ENCODE measurements at places on chromosomes 3 and 15.
A peak's percentile ranks its signal among the peaks of the same experiment; 100 is the strongest.

GRCh38 chr3:136604961-136605360 lies 147.2 kb downstream of the STAG1 start:
- DNase-seq, result no peak

- DNase-seq, result no peak
Observed at GRCh38 chr3:134978658-134979057, 183.6 kb downstream of the EPHB1 start.

DNA sequence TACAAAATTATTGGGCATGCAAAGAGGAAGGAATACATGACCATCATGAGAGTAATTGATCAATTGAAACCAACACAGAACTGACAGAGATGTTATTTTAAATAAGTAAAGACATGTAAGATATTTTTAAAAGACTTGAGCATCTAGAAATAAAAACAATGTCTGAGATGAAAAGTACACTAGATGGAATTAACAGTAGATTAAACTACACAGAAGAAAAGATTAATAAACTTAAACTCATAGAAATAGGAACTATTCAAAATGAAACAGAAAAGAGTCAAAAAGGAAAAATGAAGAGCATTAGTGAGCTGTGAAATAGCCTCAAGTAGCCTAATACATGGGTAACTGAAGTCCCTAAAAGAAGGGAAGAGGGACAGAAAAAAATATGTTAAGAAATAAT lies 8.5 kb upstream of the ARF4 start:
- no peak for DNase-seq

GRCh38 chr3:133237380-133237779 lies 162.5 kb upstream of the BFSP2 start:
- no peak for DNase-seq

GRCh38 chr3:126474498-126475412 lies 936 bp downstream of the ZXDC start:
- no peak for DNase-seq

DNA sequence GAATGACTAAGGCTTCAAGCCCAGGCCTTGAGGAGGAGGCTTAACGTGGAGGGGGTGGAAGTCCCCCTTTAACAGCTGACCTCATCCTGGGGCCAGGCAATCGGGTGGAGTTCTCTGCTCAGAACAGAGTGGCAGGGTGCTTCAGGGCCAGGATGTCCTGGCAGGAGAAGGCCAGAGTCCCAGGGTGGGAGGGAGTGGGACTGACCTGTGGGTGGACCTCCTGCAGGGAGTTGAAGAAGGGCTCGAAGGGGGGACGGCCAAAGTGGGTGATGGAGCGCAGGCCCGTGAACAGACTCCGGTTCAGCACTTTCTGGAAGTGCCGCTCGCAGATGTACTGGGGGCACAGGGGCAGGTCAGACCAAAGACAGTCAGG lies 19.6 kb downstream of the DUOX2 start:
- DNase-seq, result peak; percentile 53

- no peak for DNase-seq
Observed at GRCh38 chr15:74657846-74658245, 38.0 kb downstream of the EDC3 start.

DNA sequence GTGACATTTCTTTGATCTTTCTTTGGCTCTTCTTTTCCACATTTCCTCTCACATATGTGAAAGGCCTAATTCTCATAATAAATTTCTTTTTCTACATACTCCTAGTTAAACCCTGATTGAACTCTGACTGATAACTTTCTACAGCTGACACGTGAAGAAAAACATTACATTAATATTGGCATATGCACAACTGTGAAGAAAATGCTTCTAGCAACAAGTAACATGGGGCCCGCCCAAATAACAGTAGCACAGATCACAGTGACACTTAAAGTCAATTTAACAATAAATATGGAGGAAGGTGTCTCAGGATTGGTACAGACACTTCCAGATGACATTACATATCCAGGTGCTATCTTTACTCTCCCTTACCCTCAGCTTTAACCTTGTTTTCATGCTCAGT lies 317.6 kb upstream of the ZNF385D start:
- no peak for DNase-seq

DNA sequence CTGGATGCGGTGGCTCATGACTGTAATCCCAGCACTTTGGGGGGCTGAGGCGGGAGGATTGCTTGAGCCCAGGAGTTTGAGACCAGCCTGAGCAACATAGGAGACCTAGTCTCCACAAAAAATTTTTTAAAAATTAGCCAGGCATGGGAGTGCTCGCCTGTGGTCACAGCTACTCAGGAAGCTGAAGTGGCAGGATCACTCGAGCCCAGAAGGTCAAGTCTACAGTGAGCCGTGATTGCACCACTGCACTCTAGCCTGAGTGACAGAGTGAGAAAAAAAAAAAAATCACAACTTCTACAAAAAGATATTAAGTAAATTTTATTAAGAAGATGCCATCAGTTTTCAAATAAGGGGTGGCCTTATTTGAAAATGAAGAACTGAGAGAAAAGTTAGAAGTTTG lies 11.9 kb upstream of the PLA2G4D start:
- no peak for DNase-seq

GRCh38 chr15:31236184-31237042 lies 90.2 kb upstream of the KLF13 start:
- DNase-seq, result no peak

- DNase-seq, result no peak
Observed at GRCh38 chr3:25907081-25907480, 117.2 kb downstream of the OXSM start.

DNA sequence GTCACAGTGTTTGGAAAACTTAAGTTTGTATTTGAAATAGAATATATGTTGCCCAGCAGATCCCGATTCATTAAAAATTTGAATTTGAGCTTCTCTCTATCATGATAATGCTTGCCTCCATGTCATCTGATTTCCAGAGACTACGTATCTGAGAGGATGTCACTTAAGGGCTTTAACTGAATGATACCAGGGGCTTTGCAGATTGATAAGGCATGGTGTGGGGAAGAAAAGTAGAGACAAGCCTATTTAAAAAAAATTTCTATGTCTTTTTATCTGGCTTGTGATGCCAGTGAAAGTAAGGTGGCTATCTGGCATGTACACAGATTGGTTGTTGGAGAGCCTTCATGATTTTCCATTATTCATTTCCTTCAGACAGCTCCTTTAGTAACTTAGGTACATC lies 72.7 kb downstream of the UBE2E2 start:
- DNase-seq, result no peak

GRCh38 chr3:184968115-184968514 lies 156.1 kb downstream of the VPS8 start:
- no peak for DNase-seq

GRCh38 chr15:85750319-85751290 lies 44.1 kb downstream of the KLHL25 start:
- DNase-seq, result peak; percentile 85

- no peak for DNase-seq
Observed at GRCh38 chr3:30516238-30516637, 90.2 kb upstream of the TGFBR2 start.

- DNase-seq, result no peak
Observed at GRCh38 chr3:98823791-98824190, 60.7 kb downstream of the ST3GAL6 start.

GRCh38 chr3:114675104-114675503 lies 381.3 kb downstream of the TIGIT start:
- no peak for DNase-seq

GRCh38 chr3:196287090-196287439 lies 461 bp downstream of the PCYT1A start:
- no peak for DNase-seq

GRCh38 chr3:154060238-154061000 lies 60.8 kb upstream of the ARHGEF26 start:
- DNase-seq, result no peak

- DNase-seq, result peak; percentile 77
Observed at GRCh38 chr15:92714077-92714476, 58.5 kb upstream of the FAM174B start.

DNA sequence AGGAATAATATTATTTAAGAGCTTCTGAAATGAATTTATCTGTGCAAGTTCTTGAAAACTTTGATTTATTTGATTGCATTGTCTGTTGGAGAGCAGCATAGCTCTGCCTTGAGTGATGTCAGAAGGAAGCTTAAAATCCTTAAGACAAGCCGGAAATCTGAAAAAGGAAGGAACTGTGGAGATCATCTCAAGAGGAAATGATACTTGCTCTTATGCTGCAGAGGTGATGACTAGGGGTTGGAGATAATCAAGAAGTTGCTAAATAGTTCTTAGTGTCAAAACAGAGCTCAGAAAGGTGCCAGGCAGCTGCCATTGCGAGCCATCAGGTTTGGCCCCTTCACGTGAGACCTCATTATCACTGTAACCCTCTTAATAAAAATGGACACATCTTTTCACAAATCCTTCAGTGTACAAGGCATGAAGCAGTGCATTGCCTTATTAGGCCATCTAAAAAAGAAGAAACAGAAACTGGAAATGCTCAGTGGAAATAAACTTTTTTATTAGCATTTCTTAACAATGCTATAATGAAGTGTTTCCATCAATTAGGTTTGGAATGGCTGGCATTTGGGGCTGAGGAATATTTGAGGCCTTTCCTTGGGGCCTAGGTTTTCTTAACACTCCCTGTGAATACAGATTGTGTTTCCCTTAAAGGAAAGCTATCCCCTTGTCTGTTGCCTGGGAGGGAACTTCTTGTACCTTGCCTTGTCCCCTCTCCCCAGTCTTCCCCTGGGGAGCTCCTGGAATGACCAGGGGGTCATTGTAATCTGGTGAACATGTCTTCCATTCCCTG lies 34.5 kb upstream of the VILL start:
- DNase-seq, result peak; percentile 1

DNA sequence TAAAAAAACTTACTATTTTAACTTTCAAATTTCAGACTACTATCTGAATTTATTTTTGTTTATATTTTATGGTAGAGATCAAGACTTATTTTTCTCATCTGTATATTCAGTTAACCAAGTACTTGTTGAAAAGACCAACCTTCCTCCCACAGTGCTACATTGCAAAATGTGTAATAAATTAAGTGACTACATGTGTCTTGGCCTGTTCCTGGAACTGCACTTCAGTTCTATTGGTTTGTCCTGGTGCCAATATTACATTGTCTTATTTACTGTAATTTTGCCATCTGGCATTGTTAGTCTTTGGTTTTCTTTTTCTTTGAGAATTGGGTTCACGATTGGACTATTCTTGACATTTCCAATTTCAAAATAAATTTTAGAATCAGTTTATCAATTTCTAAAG lies 138.4 kb upstream of the KCNMB2 start:
- no peak for DNase-seq
